ENCODE measurements at places on chromosomes 2 and 18.

- DNase-seq: no peak
Observed at GRCh38 chr2:237598468-237599208, 8.1 kb upstream of the RAB17 start.

DNA sequence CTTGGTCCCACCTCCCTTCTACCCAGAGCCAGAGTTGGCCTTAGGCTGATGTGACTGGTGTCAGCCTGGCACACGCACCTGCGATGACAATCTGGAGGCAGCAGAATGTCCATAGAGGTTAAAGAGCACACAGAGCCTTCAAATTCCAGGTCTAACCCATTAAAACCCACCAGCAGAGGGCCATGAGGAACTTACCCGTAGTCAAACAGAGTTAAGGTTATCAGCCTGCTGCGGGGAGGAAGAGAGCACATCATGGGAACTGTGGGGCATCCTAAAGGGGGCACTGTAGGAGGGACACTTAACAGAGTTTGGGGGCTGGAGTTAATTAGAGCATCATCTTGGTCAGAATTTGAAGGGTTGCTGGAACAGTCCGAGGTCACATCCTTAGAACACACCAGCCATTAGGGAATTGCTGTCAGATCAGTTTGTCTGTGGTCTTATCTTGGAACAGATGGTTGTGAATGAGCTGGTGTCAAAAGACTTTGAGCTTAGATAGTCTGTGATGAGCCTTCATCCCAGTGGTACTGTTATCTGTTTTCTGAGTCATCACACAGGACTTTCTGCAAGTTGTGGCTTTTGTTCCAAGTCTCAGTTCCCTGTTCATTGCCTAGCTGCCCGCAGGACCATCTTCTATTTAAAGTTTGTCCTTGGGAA lies 248.6 kb downstream of the LOXHD1 start:
- DNase-seq: no peak

GRCh38 chr2:98379311-98380202 lies 33.3 kb downstream of the CNGA3 start:
- DNase-seq: no peak

- DNase-seq: no peak
Observed at GRCh38 chr2:234958746-234959395, 7.1 kb downstream of the SH3BP4 start.

DNA sequence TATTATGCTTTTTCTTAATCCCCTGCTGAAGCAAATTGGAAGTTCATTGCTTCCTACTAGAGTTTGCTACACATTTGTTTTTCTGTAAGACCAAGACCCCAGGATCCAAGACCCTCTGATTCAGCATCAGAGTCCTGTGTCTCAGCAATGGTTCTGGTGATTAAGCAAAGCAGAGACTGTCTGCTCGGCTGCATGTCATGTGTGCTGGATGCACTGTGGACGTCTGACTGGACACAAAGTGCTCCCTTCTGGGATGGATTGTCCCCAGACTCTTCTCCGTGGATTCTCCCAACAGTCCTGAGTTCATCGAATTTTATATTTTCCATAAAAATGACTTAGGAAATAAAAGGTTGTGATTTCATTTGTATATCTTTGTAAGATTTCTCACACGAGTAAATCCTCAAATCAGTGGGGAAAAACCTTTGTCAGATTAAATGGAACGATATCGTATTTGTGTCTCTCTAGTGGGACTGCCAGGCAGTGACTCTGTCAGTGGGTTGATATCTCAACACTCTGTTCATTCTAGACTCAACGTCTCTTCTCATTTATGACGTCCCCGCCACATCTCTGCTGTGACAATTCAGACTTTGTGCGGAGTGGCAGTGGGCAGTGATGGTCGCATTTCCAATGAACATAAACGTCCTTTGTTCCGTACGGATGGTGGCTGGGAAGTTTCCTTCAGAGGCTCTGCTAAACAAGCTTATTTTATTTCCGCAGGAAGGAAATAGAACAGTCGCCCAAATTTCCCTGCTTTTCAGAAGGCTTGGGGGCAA lies 58.6 kb downstream of the NCAPH start:
- no peak for DNase-seq

DNA sequence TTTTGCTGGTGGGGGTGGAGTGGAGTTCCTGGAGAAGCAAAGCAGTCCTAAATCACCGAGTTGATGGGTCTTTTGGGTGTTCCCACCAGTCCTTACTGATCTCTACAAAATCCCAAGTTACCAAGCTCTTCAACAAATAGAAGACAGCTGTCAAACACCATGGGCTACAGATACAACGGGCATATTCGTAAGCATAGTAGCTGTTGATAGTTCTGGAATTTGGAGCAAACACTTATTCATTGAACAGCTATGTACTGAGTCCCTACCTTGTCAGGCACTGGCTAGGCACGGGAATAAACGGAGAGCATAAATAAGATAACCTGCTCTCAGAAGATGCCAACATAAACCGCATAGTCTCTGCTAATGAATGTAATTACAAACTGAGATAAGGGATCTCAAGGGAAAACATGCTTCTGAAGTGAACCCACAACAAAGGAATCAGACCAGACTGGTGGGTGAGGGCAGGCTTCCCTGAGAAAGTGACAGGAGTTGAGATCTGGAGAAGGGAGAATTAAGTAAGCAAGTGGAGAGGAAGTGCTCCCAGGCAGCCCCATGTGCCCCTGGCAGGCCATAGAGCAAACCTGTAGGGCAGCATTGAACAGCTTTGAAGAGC lies 947 bp upstream of the ANKRD44 start:
- DNase-seq: no peak

DNA sequence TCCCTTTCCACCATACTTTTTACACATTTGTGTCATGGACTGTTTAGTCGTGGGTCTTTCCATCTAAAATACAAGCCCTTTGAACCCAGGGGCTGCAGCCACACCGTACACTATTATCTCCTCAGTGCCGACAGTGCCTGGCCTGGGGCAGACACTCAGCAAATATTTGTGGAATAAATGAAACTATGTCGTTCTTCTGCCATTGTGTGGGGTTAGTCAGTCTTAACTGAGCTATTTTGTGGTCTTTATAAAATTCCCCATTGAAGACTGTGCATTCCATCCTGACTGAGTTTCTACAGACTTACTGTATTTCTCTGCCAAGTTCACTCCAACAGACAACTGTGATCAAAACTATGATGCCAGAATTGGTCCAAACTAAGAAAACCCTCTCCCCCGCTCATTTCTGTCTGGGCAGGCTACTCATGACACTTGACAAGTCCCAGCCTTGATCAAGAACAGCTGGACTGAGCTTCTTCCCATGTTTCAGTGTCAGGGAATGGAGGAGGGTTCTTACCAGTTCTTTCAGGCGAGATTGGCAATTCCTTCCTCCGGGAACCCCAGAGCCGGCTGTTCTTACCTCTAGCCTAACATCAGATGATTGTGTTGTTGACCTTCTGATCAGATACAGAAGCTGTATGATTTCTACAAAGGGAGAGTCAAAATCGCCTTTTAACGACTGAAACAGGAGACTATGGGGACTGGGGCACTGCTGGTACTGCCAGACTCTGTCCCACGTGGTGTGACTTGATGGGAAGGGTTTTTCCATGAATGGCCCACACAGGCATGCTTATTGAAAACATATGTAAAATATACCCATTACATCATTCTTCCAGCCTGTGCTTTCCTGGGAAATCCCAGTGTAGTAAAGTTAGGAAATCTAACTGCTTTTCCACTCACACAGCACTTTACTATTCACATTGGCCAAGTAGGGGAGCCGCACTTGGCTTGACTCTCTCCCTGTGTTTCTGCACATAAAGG lies 77.4 kb upstream of the NPAS2 start:
- DNase-seq: peak; percentile 65

- no peak for DNase-seq
Observed at GRCh38 chr2:238171575-238172187, 12.9 kb downstream of the ERFE start.
